ENCODE measurements at places on chromosomes 5 and 9.

DNA sequence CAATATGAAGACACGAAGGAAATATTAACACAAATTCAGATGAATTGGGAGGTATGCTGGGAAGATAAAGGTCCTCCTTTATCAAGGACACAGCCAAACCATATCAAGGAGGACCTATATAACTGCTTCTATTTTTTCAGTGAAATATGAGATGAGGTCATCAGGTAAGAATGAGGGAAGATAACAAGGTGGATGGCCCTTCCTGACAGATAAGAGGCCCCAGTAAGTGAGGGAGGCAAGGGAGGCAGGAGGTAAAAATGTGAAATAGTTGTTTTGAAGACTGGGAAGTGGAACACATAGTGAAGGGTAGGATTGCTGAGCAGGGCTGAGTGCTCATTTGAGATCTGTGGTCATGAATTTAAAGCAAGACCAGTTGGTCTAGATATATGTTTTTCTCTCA, 60.0 kb upstream of the FOXE1 start:
- no peak for DNase-seq

- DNase-seq = no peak
Measured at GRCh38 chr5:167764641-167765289, 526.7 kb upstream of the WWC1 start.

GRCh38 chr9:110115341-110115820, 92.6 kb downstream of the C9orf152 start:
- no peak for DNase-seq

DNA sequence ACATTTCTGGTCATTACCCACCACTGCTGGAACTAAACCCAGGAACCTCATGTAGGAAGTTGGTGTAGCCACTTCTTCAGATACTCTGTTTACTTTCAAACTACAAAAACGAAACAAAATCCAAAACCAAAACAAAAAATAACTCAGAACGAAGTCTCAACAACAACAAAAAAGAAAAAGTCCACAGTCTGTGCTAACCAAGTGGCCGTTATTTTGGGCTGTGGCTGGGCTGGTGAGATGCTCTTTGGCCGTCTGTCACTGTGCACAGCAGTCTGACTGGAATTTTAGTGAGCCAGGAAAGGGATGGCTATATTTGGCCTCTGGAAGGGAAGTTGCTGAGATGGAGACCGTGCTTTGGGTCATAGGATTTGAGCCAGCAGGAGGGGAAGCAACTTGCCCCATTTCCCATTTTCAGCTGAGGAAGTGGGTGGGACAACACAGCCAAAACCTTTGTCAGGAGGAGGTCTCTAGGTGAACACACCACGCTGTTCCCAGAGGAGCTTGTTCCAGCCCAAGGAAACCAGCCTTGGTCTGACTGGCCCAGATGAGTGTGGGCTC, 334.1 kb downstream of the ZSWIM6 start:
- no peak for DNase-seq

GRCh38 chr9:135701959-135702721, at the start of gene KCNT1:
Gene KCNT1, plus strand, starts transcription at chr9:135702185. Its CDS starts 74 bp downstream, at chr9:135702259.
- DNase-seq = peak; percentile 76

Measured in brain (organoid and tissue), 16 donors.